Body of pancreas (tissue), 4 donors: ENCODE measurements at places on chromosomes 11 and 22. TPM values are rescaled to one million over a fixed set of nuclear protein-coding genes. Genes with fewer than 3 reads are reported as not detected.
A peak's percentile ranks its signal among the peaks of the same experiment; 100 is the strongest.

DNA sequence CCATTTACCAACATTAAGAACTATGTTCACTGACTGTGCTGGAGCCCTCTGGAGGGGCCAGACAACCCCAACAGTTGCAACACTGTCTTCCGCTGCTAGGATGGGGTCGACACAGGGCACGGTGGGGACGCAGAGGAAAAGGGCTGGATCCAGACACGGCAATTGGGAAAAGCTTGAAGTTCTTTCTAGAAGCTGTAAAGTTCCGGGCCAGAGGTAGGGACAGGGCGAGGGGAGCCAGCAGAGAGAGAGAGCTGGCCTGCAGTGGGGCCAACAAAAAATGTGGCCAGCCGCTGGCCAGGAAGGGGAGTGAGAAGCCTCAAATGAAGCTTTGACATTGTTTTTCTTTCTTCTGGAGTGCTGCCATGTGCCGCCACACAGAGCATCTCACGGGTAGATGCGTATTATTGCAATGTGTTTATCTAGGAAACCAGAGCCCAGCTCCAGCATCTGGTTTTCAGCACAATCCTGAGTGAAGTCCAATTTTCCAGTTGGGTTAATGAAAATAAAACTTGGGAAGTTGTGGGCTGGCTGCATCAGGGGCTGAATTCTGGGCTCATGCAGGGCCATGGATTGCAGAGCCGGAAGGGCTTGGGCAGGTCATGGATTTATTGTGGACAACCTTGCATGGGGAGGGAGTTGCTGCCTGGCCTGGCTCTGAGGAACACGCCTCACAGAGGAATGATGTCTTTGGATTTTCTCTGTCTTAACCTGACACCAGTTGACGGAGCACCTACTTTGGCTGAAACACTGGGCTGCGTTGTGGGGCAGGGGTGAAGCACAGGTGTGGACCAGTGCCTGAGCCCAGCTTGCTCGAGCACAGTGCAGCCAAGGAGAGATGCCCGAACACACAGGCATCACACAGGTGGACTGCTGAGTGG, 67.6 kb upstream of the AMPD3 start:
- no peaks in the 10 kb centered on the region for H3K27me3 ChIP-seq
- H3K4me1 ChIP-seq = no peaks in the 10 kb centered on the region
- no peaks in the 10 kb centered on the region for H3K36me3 ChIP-seq

The OR52B4 gene
- not detected for total RNA-seq

DNA sequence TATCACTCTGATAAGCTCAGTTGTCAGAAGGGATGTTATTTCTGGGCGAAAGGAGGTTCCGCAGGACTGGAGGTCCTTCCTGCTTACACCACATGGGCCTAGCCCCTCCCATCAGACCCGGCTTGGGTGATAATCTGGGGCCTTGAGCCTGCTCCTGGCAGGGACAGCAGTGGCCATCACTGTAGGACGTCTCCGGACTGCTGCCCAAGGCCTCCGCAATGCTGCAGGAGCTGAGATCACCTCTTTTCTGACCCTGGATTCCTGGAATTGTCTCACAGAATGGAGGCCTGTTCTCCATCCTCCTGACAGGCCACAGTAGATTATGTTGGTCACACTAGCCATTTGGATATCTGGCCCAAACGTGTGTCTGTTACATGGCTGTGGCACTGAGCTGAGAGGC, 9.2 kb upstream of the BIK start:
- H3K27me3 ChIP-seq = no peaks in the 10 kb centered on the region
- no peak overlapping the region for H3K27ac ChIP-seq
- no peak overlapping the region for H3K4me3 ChIP-seq
- H3K4me1 ChIP-seq = no peaks in the 10 kb centered on the region

The KRTAP5-8 gene
- total RNA-seq = not detected

DNA sequence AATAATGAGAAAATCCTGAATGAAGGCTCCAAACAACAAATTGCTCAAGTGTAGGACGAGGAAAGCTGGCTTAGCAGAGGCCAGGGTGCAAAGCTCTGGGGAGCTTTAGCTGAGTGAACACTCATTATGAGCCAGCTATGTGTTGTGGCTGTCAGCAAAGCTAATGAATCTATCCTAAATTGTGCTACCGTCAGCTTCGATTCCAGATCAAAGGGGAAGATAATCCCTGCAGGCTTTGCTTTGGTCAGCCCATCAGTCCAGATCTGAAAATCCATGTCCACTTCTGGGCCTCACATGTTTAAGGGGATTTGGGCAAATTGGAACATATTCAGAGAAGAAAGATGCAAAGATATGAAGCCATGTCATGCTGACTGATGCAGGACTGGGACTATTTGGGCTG, 180.9 kb upstream of the ZBED5 start:
- H3K27ac ChIP-seq = no peak overlapping the region
- H3K36me3 ChIP-seq = no peaks in the 10 kb centered on the region

DNA sequence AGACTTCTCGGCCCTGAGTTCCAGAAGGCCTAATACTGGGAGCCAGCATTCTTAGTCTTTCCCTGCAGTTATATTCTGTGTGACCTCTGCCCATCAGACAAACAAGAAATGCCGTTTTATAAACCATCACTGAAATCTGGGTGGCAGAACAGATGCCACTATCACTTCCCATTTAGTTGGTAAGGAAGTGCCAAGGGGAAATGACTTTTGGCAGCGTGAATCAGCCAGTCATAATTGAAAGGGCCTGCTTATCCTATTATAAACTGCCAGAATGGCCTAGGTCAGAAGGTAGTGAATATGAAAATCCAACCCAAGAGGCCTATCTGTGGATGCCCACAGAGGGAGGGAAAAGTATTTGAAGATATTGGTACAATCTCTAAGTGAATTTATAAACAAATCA, 646.8 kb upstream of the CCDC90B start:
- H3K4me1 ChIP-seq = no peaks in the 10 kb centered on the region
- no peak overlapping the region for H3K4me3 ChIP-seq
- H3K36me3 ChIP-seq = no peaks in the 10 kb centered on the region
- H3K27me3 ChIP-seq = no peaks in the 10 kb centered on the region
- DNase-seq = no peak

DNA sequence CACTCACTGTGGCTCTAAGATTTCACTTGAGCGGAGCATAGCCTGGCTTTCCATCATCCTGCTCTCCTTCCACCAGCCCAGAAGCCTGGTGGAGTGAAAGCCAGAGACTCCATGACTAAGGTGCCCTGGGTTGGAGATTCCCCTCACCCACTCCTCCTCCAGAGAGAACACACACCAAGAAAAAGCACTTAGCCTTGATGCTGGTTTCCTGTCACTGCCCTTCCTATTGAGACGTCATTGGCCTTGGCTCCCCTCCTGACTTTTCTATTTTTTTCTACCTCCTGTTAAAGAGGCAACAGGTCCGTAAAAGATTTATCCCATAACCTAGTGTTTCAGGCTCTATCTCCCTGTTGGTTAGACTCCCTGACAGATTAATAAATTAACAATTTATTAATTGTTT, 38.5 kb upstream of the APLNR start:
- no peaks in the 10 kb centered on the region for H3K27me3 ChIP-seq
- H3K4me3 ChIP-seq = no peak overlapping the region
- no peaks in the 10 kb centered on the region for H3K36me3 ChIP-seq
- no peak overlapping the region for H3K27ac ChIP-seq

The TSGA10IP gene
- not detected for total RNA-seq

DNA sequence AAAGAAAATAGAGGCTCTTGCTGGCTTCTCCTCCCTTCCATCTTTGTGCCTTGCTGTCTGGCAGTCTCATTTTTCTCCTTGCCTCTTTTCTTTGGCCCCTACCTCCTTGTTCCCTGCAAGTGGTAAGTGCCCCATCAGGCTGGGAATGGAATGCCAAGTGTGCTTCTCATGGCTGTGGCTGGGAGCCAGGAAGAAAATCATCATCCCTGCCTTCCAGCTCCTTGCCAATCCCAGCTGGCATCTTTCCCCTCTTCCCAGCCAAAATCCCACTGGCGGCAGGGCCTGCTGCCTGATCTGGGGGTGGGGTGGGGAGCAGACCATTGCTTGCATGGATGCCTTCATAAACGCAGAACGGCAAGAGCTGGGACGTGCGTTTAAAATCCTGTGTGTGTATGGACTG, 27.0 kb upstream of the SLC25A18 start:
- H3K4me1 ChIP-seq = no peaks in the 10 kb centered on the region
- no peaks in the 10 kb centered on the region for H3K27me3 ChIP-seq
- H3K27ac ChIP-seq = no peak overlapping the region
- no peak for DNase-seq
- H3K36me3 ChIP-seq = no peaks in the 10 kb centered on the region
- no peak overlapping the region for H3K4me3 ChIP-seq

DNA sequence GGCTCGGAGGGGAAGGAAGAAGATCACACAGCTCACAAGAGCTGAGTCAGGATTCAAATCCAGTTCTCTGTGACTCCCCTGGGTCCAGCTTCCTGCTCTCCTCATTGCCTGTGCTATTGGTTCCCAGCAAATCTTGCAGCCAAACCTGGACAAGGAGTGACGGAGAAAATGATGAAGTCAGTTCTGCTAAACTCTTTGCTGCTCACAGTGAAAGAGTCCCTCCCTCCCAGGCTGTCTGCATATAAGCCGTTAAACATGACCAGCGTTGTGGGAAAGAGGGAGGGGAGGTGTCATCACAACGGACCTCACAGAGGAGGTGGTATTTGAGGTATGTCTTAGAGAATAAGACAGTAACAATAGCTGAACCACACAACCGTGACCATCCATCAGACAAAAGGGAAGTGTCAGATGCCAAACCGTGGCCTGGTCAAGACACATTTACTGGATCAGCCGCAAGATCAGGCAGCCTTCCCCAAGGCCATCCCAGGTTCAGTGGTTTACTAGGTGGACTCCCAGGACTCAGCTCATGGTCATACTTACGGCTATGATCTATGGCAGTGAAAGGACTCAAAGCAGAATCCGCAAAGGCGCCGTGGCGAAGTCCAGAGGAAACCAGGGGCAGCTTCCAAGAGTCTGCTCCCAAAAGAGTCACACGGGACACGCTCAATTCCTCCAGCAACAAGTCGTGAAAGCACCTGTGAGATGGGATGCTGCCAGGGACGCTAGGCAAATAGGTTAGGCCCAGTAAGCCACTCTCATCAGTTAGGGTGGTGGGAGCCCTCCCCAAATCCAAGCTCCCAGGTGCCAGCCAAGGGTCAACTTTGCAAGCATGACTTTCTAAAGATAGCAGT, 2.8 kb upstream of the CYTH4 start:
- no peak for DNase-seq
- no peaks in the 10 kb centered on the region for H3K4me1 ChIP-seq
- no peak overlapping the region for H3K4me3 ChIP-seq
- no peaks in the 10 kb centered on the region for H3K27me3 ChIP-seq
- no peak overlapping the region for H3K27ac ChIP-seq

DNA sequence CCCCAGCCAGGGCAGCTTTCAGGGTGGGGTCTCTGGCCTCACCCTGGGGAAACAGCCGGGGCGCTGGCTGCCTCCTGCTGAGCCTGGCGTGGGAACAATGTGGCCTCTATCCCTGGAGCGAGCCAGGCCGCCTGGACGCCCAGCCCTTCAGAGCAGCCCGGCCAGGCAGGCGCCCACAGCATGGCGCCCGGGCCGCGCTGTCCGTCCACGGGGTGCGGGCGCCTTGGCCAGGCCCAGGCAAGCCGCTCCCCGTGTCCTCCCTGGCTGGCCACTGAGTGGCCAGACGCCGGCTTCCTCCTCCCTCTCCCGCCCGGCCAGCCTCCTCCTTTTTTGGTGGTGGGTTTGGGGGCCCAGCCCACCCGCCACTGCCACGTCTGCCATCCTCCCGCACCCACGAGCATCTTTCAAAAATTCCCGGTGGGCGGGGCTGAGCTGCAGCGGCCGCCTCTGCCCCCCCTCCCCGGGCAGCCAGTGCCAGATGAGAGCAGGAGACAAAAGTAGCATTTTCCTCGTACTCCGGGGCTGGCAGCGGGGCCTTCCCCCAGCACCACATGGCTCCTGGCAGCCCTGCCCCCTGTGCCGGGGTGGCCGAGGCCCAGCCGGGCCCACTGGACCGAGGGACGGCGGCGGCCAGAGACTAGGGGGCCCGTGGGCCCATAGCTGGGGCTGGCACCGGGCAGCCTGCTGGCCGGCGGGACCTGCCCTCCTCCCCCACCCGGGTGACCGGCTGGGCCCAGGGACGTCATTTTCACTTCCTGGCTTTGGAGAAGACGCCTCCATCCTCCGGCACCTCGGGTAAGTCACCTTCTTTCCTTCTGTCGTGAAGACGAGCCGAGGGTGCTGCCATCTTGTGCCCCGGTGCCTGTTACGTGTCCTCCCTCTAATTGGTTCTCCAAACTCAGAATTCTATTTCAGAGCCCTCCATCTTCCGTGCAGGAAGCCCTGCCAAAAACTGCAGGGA, 70.2 kb upstream of the PPARA start:
- H3K4me3 ChIP-seq = no peak overlapping the region
- H3K4me1 ChIP-seq = peaks cover 97% of the 10 kb centered on the region
- H3K27ac ChIP-seq = peak overlapping the region; percentile 98
- H3K27me3 ChIP-seq = no peaks in the 10 kb centered on the region
- DNase-seq = peak; percentile 79

GRCh38 chr11:19561011-19561410, 151.6 kb upstream of the NAV2 start:
- peaks cover 6% of the 10 kb centered on the region for H3K4me1 ChIP-seq
- H3K36me3 ChIP-seq = no peaks in the 10 kb centered on the region
- no peak for DNase-seq
- H3K27ac ChIP-seq = no peak overlapping the region
- no peak overlapping the region for H3K4me3 ChIP-seq
- no peaks in the 10 kb centered on the region for H3K27me3 ChIP-seq

DNA sequence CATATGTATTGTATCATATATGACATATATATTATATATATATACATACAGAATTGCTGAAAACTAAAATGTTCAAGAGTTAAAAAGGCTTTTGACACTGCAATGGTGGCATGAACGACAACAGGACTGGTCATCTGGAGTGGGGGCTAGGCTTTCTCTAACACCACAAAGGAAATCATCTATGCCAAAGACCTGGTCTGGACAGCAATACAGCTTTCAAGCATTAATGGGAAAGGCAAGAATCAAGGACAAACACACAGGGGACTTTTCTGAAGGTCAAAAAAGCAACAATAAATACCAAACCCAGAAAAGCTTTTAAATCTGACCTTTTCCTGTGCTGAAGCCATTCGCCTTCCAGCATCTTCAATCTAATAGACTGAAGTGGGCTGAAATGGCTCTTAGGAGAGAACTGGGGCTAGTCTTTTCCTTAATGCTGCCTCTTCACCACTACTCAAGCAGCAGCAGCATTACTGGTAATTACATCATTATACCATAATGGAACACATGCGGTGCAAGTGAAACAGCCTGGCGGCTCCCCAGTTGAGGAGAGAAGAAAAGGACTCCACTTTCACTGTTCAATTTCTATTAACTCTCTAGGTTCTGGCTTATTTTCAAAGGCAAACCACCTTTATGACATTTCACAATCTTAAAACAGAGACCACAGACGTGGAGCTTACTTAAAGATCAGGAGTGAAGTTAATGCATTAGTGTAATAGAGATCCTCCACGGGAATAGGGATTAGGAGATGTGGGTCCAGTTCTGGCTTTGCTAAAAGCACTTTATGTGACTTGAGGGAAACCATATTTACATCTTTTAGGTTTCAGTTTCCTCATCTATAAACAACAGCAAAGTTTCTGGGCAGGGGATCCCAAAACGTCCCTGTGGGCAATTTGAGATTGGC, 63.0 kb downstream of the GAB2 start:
- no peaks in the 10 kb centered on the region for H3K27me3 ChIP-seq
- no peak overlapping the region for H3K4me3 ChIP-seq
- H3K27ac ChIP-seq = no peak overlapping the region
- peaks cover 1% of the 10 kb centered on the region for H3K4me1 ChIP-seq
- DNase-seq = no peak
